Stimulated activated CD8-positive, alpha-beta memory T cell treated with anti-CD3 and anti-CD28 coated beads, Interleukin-7, amount 100 ng/mL, for 4 hours (primary cell): ENCODE measurements at places on chromosomes 2 and 18.

GRCh38 chr2:30287857-30288513, 56.7 kb downstream of the LBH start:
- DNase-seq: no peak

DNA sequence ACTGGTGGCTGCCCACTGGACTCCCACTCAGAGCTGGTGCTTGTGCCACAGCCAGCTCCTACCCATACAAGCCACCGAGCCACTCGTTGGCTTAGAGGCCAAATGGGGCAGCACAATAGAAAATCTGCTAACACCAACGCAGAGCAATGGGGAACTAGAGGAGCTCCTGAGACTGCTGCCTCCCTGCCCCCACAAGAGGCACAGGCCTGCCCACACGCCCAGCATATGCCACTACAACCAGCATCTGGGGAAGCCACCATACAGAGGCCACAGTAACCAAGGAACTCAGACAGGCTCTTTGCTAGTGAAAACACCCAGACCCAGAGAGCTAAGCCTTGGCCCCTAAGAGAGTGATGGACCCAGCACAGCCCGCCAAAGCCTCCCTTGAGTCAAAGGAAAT, 231.2 kb upstream of the RAB6C start:
- no peak for DNase-seq

- DNase-seq: no peak
These were observed 37.7 kb upstream of the SETBP1 start for GRCh38 chr18:44643004-44643403.

DNA sequence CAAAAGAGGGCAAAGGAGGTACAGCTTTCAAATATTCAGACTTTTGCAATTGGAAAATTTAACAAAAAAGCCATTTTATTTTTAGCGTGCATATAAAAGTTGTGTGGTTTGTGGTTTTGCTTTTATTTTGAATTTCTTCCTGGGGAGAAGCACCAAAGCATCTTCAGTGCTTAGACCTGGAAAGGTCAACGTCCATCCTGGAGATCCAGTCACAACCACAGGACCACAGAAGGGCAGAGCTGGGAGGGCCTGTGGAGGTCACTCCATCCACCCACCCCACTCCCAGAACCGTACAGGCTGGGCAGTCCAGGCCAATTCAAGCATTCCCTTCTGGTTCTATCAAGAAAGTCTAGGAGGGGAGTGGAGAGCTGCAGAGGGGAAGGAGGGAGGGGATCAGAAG, 43.8 kb downstream of the MPHOSPH10 start:
- no peak for DNase-seq

GRCh38 chr2:173862612-173863217, 102.5 kb downstream of the SP3 start:
- DNase-seq: no peak
